ENCODE measurements at places on chromosomes 5 and 9.

- DNase-seq = no peak
These were observed 264.8 kb downstream of the CETN3 start for GRCh38 chr5:90144625-90145327.

DNA sequence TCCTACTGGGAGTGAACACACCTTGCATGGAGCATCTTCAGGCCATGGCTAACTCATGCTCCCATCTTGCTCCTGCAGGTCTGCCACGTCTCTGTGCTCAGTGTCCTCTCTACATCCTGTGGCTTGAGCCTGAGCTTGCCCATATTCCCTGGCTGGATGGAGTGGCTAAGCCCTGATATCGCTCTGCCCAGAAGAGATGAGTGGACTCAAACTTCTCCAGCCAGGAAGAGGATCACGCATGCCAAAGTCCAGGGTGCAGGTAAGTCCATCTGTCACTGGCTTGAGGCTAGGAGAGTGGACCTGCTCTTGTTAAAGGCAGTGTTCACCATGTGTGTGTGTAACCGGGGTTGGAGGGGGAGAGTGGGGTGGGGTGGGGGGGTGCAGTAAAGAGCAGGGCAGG lies 1.6 kb upstream of the RGS3 start:
- DNase-seq = no peak

- no peak for DNase-seq
These were observed 4.8 kb upstream of the ARAP3 start for GRCh38 chr5:141686648-141687416.

- no peak for DNase-seq
These were observed 147.4 kb upstream of the IRX4 start for GRCh38 chr5:2030131-2030530.

- DNase-seq = no peak
These were observed 4.9 kb upstream of the LCN1 start for GRCh38 chr9:135516132-135516860.

DNA sequence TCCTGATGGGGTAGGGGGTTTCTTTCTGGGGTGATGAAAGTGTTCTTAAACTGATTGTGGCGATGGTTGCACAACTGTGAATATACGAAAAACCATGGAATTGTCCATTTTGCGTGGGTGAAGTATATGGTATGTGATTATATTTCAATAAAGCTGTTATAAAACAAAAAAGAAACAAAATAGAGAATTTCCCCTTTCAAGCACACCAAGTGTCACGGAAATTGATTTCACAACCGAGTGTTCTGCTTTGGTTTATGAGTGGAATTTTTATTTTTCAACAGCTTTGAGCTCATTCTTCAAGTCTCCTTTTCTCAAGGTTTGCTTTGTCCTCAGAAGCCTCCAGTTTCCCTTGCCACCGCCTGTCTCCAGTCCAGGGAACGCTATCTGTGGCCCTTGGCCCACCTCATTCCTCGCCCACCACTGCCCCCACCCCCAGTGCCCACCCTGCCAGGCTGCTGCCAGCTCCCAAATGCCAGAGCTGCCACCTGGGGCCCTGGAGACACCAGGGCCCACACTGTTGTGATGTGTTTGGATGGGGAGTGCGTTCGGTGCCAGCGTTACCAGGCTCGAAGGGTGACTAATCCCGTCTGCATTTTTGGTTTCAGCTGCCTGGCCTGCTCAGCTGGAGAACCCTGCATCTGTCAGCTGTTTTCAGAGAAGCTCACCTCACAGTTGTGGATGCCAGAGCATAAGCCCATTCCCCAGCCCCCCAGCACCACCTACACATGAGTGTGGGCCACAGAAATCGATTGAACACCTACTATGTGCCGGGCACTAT lies 30.4 kb downstream of the DUSP1 start:
- no peak for DNase-seq

DNA sequence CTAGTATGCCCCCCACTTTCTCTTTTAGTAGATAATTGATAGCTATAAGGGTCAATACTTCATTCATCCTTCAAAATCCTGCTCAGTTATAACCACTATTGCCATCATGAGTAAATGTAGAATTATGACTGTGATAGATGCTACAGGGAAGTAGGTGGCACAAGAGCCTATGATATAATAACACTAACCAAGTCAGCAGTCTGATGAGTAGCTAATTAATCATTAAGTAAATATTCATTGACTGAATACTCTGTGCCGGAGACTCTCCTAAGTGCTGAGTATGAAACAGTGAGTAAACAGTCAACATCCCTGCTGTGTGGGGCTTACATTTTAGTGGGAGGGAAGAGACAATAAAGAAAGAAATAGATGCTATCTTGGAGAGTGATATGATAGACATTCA lies 430.3 kb upstream of the ZNF462 start:
- DNase-seq = no peak

- no peak for DNase-seq
These were observed 59.0 kb downstream of the SCAMP1 start for GRCh38 chr5:78419396-78419795.

DNA sequence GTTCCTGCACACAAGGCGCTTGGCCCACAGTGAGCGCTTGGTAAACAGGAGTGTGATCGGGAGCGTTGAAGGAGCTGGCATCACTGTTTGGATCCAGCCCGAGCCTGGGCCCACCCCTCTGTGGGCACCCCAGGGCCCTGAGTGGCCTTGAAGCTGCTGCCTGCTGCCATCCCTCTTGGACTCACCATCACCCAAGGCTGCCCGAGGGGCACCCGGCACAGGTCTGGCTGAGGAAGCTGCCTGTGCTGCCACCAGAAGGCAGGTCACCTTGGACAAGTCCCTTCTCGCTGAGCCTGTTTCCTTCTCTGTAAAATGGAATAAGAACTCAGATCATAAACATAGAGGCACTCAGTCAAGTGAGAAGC lies 53.6 kb downstream of the LRSAM1 start:
- no peak for DNase-seq

DNA sequence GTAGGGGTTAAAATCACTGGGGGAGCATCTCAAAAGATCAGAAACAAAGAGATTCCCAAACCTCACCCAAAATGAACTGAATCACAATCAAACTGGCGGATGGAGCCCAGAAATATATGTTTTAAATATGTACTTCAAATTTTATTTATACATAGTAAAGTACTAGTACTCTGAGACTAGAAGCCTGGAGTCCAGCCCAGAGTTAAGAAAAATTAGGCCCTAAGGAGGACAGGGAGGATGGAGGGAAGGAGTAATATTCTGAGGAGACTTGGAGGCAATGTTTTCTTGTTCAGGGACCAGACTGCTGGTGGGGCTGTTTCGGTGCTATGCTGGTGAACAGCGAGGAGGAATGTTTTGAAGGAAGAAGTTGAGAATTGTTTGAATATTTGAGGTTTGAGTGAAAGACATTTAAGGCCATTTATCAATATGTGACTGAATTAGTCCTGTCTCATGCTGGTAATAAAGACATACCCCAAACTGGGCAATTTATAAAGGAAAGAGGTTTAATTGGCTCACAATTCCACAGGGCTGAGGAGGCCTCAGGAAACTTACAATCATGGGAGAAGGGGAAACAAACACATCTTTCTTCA lies 552.4 kb upstream of the DAB2 start:
- no peak for DNase-seq

DNA sequence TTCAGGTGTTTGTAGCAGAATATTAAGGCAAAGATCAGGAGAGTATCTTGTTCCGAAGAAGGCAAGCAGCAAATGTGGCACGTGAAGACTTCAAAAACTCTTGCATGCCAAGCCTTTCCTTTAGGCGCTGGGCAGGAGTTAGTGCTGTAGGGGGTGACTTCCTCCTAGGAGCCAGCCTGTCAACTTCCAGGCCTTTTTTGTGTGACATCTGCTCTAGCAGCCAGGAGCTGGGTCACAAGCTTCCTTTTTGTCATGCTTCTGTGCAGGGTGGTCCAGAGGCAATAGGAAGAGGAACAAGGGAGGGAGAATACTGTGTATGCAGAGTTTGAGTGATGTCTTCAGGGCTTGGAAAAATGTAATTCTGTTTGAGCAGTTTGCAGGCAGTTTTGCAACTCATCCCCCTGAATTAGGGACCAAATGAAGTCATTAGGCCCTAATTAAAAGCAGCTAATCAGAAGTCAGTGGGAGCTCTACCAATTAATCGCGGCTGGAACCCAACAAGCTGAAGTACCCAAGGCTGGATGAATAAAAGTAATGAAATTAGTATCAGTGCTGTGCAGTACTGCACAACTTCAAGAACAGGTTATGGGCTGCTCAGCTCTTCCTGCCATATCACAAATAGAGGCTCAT lies 53.5 kb downstream of the TLR4 start:
- DNase-seq = no peak

- DNase-seq = no peak
These were observed 13.6 kb upstream of the KIAA1958 start for GRCh38 chr9:112472996-112473395.

GRCh38 chr9:114856942-114857315 lies 51.1 kb upstream of the TNFSF15 start:
- DNase-seq = no peak

DNA sequence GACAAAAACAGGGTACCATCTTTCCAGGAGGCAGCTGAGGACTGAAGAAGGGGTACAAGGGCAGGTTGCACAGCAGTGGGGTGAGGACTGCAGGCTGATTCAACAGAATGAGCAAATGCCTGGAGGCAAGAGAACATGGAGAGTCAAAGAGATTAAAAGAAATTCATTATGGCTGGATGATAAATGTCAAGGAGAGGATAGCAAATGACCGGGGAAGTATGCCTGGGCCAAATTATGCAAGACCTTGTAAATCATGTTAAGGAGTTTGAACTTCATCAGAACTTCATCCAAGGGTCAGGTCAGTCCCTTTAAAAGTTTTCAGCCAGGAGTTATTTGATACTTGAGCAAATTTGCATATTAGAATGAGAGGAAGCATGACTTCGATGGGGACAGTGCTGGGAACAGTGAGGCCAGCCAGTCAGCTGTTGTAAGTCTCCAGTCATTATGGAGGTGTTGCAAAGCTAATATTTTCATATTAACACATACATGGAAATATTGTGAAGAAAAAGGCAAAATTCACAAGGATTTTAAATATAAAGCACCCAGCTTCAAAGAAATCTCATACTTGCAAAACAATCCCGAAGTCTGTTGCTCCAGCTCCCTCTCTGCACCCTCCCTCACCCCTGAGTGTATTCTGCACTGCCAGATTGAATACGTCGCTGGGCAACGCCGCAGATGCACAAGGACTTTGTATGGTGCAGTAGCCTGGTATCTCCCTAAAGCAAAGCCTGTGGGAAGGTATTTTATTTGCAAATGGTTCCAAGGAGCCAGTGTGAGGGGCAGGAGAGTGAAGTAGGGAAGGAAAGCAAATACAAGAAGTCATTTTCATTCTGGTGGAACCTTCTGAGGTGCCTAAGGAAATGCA lies 509.8 kb upstream of the TLE4 start:
- no peak for DNase-seq

- no peak for DNase-seq
These were observed 13.6 kb upstream of the CXXC5 start for GRCh38 chr5:139634541-139634940.

DNA sequence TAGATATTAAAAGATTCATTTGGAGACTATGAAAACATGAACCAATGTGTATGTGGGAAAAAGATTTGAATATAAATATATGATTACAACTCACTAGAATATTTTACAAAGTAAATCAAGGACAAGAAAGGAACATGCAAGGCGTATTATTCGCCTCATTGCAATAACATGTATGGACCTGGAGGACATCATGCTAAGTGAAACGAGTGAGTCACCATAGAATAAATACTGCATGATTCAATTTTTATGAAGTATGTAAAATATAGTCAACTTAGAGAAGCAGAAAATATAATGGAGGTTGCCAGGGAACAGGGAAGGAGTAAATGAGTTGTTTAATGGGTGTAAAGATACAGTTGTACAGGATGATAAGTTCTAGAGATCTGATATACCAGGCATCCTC lies 4.9 kb downstream of the TXNDC8 start:
- DNase-seq = no peak

All from stimulated activated CD4-positive, alpha-beta T cell treated with anti-CD3 and anti-CD28 coated beads, TNF-alpha, amount 100 ng/mL, for 1 hour (primary cell).